ENCODE measurements at places on chromosomes 7 and 10.

- no peak for DNase-seq
These were observed 145.0 kb upstream of the GHITM start for GRCh38 chr10:83994325-83994724.

- no peak for DNase-seq
These were observed 38.3 kb downstream of the CADPS2 start for GRCh38 chr7:122847871-122848473.

GRCh38 chr10:105973902-105974301 is 1190.6 kb downstream of the SORCS1 start:
- no peak for DNase-seq

DNA sequence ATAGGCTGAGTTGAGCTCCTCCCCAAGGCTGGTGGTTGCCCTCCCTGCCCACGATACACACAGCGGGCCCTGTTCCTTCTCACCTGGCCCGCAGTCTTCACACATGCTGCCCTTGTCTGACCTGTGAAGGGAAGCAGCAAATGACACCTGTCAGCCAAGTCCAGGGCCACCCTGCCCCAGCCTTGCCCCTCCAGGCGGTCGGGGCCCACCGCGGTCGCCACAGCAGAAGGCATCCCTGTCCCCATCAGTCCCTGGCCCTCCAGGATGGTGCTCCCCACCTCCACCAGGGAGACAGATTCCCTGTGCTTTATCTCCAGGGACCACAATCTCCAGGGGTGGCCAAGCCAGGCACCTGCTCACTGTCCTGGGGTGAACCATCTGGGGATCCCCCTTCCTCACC is 81.2 kb upstream of the TMEM248 start:
- no peak for DNase-seq

- no peak for DNase-seq
These were observed 65.4 kb downstream of the GRK5 start for GRCh38 chr10:119272736-119273135.

- DNase-seq, result no peak
These were observed 417.3 kb downstream of the RPS24 start for GRCh38 chr10:78450807-78451485.

DNA sequence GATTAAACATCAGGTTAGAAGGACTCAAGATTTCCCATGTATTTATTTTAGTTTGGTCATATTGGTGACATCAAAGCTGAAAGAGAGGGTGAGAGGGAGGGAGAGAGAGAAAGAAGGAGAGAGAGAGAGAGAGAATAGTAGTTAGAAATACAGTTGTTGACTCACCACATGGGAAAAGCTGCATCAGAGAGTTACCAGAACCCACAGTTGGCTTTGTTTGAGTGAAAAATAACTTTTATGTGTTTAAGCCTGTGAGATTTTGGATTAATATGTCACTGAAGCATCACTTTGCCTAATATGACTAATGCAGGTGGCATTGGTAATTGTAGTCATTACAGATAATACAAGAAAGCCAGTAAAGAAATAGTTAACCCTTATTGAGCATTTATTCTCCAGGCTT is 303.9 kb downstream of the REEP3 start:
- no peak for DNase-seq

GRCh38 chr7:157839672-157840167 is 502.9 kb downstream of the DNAJB6 start:
- no peak for DNase-seq

DNA sequence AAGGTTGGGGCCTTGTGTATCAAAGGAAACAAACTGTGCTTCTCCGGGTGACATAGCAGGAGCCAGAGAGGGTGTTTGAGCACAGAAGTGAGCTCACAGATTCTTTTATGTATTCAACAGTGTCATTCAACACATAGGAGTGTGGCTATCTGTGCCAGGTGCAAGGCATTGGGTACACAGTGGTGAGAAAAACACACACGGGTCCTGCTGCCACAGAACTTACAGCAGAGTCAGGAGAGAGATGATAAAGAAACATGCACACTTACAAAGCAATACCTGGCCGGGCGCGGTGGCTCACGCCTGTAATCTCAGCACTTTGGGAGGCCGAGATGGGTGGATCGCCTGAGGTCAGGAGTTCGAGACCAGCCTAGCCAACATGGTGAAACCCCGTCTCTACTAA is 16.3 kb upstream of the ECHDC3 start:
- DNase-seq, result no peak

DNA sequence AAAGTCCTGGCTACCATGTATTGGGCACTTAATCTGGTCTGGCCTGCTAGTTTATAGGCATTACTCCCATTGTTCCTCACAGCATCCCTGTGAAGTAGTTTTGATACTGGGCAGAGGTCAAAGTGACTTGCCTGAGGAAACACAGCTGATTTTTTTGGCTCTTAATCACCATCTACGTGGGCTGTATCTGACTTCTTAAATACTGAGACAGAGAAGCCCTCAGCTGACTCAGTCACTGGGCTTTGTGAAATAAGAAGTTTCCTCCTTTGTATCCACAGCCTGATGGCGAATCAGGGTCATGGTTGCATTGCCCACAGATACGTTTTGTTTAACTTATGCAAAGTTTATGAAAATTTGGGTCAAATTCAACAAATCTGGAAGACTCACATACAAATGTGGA is 13.2 kb downstream of the TACR2 start:
- no peak for DNase-seq

GRCh38 chr7:11281953-11282352 is 308.3 kb downstream of the PHF14 start:
- DNase-seq, result no peak
